OCI-LY7 (cell line): ENCODE measurements at places on chromosomes 1 and 21.

DNA sequence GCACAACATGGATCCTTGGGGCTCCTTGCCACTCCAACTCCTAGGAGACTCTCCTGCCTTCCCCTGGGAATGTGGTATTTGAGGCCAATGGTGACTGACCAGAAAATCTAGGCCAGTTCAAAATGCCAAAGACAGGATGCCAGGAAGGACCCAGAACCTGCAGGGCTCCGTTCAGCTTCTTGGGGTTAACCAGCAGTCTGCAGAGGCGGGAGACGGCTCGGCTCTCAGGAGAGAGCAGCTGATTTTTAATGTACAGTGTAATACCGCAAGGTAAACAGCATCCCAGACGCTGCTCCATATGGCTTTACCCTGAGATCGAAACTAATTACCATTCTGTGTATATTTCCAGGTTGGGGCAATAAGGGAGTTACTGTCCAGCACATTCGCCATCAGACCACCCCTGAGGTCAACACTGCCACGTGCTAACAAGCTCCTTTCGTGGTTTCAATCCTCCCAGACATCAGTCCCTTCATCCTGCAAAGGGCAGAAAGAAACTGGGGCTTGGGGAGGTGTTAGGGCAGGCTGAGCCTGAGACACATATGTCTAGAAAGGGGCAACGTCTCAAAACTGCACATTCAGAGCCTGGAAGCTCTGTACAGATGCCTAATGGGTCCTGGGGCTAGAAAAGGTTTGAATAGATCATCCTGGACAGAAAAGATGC, 16.7 kb downstream of the ITPKB start:
- no peak for DNase-seq

DNA sequence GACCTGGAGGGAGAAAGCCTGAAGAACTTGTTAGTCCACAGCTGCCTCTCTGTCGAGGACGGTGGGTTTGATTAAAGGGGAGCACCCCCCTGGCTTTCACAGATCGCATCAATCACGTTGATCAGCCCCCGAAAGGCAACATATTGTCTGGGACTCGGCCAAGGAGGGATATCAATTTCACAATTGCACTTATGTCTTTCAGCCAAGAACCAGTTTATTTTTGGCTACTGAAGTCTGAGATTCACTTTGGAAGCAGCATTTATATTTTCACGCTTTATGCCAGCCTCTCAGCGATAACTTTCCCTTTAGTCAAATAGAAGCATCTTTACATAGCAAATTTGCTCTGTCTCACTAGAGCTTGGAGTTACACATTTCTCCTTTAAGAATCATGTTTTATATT, 253.2 kb upstream of the RRP15 start:
- no peak for DNase-seq

DNA sequence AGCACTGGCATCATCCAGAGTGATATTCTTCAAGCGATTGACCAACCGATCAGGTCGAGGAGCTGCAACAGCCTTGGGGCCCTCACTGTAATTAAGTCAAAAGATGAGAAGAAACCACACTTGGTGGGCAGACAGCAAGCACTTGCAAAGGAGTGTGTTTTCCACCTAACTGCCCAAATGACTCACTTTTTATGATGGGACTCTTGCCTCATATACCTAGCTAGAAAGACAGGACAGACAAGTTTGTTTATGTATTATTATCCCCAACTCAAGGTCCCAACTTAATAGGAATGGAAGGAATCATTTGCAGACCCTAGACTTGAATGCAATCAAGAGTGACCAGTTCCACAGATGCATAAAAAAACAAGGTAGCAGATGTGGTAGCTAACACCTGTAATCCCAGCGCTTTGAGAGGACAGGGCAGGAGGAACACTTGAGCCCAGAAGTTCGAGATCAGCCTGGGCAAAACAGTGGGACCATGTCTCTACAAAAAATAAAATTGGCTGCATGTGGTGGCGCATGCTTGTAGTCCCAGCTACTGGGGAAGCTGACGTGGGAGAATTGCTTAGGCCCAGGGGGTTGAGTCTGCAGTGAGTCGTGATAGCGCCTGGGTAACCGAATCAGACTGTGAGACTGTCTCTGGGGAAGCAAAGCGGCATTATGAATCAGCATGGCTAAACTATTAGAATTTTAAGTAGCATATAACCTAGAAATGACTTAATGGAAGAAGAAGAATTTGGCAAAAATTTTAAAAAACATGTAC, 2.3 kb upstream of the NRAS start:
- DNase-seq = no peak

DNA sequence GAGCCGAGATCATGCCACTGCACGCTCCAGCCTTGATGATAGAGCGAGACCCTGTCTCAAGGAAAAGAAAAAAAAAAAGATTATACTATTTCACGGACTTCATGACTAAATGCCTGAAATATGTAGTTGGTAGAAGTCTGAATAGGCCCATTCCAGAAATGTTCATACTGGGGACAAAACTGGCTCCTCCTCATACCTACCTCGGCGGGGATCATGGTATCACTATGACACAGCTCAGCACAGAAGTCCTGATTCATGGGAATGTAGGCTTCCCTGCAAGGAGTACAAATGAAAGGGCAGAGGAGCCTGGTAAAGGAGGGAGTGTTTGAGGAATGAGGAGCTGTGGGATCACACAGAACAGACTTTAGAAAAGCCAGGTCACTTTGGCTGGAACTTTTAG, 5.0 kb downstream of the SPATA46 start:
- no peak for DNase-seq

- peak; percentile 62 for DNase-seq
Observed at GRCh38 chr1:51421964-51422363, 91.6 kb upstream of the TTC39A start.

GRCh38 chr1:234694661-234695060, 84.7 kb upstream of the IRF2BP2 start:
- DNase-seq = no peak

- no peak for DNase-seq
Observed at GRCh38 chr1:62269851-62270495, 49.3 kb downstream of the KANK4 start.

DNA sequence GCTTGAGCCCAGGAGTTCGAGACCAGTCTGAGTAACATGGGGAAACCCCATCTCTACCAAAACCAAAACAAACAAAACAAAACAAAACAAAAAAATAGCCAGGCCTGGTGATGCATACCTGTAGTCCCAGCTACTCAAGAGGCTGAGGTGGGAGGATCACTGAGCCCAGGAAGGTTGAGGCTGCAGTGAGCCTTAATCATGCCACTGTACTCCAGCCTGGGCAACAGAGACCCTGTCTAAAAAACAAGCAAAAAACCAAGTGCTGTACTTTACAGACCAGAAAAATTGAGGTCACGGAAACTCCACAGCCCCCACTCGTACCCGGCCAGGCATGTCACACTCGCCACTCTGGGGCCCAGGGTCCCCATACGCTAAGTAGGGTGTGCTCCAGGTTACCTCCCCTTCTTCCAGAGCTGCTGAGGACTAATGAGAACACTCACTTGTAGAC, 22.9 kb downstream of the ATP2B4 start:
- DNase-seq = no peak

GRCh38 chr1:8560035-8560434, 242.1 kb downstream of the SLC45A1 start:
- DNase-seq = peak; percentile 10

GRCh38 chr1:203693721-203694120, 67.1 kb downstream of the ATP2B4 start:
- DNase-seq = no peak

DNA sequence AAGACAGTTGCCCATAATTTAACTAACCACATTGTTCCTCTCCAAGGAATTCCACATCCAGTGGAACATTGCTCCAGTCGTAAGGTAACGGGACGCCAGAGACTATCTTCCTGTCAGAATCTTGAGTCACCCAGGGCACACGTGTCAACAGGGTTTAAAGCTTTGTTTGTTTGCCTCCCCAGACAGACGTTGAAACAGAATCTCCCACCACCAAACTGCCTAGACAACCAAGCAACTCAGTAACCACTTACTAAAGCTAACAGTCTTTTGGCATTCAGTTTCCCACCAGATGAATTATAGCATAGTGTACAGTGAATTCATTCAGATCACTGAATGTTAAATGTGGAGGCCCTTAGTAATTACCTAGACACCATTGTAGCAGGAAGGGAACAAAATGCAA, 439.5 kb downstream of the PLPP3 start:
- no peak for DNase-seq

GRCh38 chr21:24163539-24163938, 1443.7 kb downstream of the MRPL39 start:
- no peak for DNase-seq

DNA sequence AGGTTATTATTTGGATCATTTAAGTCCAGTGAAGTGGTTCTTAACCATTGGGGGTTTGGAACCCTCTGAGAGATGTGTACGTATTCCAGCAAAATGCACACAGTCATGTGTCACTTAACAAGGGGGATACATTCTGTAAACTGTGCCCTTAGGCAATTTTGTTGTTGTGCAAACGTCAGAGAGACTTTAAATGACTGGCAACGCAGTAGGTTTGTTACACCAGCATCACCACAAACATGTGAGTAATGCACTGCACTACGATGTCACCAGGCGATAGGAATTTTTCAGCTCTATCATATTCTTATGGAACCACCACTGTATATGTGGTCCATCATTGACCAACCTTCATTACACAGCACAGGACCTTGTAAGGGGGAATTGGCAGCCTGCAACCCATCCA, 11.9 kb downstream of the AHCYL1 start:
- DNase-seq = no peak

DNA sequence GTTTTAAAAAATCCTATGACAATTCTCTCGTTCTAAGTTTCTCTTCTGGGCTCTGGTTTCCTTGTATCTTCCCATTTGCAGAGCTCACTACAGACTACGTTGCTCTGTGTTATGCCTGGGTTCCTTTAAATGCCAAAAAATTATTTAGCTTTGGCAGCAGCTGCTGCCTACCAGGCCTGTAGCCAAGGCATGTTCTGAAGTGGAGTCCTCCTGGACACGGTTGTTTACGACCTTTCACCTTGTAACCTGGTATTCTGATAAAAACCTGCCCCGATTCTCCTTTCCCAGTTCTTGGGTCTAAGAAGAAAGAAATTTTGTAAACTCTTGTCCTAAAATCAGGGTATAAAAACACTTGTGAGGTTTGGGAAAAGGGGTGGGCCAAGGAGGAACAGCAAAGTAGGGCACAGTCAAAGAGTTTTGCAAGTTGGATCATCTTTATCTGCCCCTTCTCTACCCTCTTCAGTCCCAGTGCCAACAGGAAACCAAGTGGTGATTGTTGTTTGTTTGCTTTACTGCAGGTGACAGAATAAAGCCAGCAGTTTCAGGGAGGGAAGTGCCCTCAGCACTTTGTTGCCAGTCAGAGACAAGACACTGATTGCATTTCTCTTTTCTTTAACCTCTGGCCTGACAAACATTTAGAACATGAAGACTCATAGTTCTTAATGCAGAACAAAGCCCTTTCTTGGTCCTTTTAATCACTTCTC, 3.1 kb upstream of the TXNIP start:
- peak; percentile 46 for DNase-seq

DNA sequence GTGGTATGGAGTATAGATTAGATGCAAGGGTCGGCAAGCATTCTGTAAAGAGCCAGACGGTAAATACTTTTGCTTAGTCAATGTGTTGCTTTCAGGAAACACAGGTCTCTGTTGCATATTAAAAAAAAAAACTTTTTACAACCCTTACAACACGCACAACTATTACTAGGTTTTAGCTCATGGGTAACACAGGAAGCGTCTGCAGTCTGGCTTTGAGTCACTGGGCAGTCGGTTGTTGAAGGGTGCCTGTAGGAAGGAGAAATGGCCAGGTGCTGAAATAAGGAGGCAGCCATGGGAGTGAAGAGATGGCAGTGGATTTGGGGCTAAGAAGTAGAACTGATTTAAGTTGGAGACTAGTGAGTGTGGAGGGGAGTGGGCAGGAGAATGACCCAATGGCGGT, 192.1 kb downstream of the KCNJ6 start:
- DNase-seq = no peak

- DNase-seq = no peak
Observed at GRCh38 chr1:230371923-230372703, 54.0 kb downstream of the PGBD5 start.

GRCh38 chr1:244183037-244183436, 132.0 kb downstream of the ZBTB18 start:
- no peak for DNase-seq

DNA sequence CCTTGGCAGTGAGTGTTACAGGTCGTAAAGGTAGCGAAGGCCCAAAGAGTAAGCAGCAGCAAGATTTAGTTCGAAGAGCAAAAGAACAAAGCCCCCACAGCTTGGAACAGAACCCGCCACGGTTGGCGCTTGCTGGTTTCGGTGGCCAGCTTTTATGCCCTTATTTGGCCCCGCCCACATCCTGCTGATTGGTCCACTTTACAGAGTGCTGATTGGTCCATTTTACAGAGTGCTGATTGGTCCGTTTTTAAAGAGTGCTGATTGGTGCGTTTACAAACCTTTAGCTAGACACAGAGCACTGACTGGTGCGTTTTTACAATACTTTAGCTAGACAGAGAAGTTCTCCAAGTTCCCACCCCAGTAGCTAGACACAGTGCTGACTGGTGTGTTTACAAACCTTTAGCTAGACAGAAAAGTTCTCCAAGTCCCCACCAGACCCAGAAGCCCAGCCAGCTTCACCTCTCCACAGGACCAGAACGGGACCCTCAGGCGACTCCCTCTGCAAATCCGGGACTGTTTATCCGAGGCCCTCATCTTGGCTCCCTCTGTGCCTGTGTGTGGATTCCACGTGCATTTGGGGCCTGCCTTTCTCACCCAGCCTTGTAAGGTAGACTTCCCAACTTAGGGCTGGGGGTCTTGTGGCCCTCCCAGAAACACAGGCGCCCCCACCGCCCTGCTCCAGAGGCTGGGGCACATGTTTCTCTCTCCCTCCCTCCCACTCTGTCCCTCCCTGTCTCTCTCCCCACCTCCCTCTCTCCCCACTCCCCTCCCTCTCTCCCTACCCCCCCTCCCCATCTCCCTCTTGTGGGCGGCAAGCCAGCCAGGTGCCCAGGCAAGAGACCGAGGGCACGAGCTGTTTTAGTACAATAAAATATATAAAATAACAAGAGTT, 12.6 kb downstream of the FTCD start:
- no peak for DNase-seq

DNA sequence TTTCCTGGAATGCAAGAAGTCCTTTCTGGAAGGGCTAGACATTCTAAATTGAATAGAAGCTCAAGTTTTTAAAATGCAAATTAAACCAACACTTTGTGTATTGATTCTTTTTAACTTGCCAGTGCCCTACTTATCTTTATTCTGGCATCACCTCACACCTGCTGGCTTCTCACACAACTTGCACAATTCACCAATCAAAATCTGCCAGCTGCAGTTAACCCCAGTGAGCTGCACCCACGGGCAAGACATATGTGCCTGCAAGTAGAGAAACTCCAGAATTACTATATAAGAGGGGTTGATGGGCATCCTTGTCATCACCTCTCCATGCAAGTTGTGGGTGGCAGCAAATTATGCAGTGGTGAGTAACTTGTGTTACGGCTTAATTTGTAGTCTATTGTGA, 11.7 kb upstream of the PLPPR4 start:
- DNase-seq = no peak
